NCI-H446 treated with DMSO at 0.1 percent for 48 hours (cell line): ENCODE measurements at places on chromosomes 2 and 18.

DNA sequence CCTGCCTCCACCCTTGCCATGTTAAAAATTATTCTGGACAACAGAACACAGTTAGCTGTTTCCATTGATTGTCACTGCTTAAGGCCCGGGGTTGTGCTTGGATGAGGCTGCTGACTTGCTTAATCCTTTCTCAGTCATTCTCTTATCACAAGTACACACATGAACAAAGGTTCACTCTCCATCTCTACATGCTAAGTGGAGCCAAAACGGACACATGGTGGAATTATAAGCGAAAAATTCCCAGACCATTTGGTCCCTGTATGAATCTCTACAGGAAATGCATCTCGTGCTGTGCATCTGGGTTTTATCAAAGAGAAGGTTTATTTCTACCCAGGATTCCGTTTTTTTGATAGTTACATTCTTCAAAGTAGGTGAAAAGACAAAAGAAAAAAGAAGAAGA, 177.5 kb upstream of the ETAA1 start:
- no peak for DNase-seq

DNA sequence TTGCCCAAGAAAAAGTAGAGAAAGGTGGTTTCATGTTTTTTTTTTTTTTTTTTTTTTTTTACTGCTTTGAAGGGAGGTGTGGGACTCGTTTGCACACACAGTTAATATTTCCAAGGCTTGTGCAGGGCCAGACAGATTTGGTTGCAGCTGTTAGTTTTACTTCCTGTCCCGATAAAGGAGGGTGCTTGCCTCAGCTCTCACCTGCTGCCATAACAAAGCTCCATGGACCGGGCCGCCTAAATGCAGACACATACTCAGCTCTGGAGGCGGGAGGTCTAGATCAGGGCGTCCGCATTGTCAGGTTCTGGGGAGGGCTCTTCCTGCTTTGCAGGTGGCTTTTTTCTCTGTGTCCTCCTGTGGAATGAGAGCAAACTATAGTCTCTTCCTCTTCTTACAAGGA, 69.9 kb downstream of the ODC1 start:
- no peak for DNase-seq

DNA sequence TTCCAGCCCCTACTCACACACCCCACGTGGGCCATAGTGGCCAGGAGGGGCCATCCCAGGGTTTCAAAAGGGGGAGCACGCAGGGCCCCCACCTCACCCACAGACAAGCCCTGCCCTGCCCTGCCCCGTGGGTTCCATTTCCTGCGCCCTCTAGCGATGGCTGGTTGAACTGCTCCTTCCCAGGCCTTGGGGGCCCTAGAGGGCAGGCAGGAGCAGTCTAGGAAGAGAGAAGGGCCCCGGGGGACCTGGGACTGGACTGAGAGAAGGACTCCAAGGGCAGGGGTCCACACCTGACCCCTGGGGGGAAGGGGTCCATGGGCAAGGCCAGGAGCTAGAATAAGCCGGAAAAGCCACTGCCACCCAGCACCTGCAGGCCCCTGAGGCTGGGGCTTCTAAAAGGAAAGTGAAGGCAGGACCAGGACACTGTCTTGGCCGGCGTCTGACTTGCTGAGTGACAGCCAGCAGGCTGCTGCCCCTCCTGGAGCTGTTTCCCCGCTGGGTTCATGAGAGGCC, 10.1 kb downstream of the CYP26B1 start:
- no peak for DNase-seq

DNA sequence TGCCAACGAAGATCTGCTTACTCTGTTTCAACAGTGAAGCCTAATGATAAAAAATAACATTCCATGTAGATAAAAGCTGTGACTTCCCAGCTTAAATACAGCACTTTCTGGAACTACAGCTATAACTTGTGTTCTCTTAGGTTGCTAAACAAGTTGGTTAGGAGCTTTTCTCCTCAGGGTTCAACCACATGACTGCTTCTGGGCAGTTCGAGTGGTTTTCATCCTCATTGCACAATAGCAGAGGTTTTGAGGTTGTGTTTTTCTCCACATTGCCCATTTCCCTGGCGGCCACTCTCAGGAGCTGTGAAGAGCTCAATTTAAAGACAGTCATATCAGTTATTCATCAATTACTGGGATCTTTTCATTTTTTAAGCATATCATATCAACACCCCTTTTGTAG, 102.2 kb upstream of the CYP1B1 start:
- DNase-seq: no peak

GRCh38 chr2:168237741-168238140, 9.7 kb downstream of the STK39 start:
- no peak for DNase-seq

DNA sequence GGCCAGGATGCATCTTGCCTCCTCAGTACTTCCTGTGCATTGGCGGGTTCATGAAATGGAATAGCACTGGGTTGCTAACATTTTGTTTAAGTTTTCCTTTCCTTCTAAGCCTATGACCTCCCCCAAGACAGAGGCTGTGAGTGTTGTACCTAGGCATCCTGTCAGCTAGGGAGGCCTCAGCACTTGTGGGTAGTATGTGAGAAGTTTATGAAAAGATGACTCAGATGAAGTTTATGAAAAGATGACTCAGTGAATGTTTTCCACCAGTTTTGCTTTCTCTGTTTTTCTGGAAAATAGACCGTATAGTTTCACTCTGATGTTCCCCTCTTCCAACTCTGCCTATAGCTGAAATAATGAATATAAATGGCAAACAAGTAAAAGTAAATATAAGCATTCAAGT, 412.9 kb downstream of the TMEM182 start:
- DNase-seq: no peak

GRCh38 chr2:47486841-47487497, 84.0 kb downstream of the MSH2 start:
- no peak for DNase-seq

- no peak for DNase-seq
These were observed 161.1 kb downstream of the EN1 start for GRCh38 chr2:118686346-118686745.

- DNase-seq: no peak
These were observed 357.6 kb downstream of the DSC3 start for GRCh38 chr18:30684825-30685481.

GRCh38 chr2:82007071-82007664, 1702.6 kb upstream of the LRRTM1 start:
- DNase-seq: no peak

- no peak for DNase-seq
These were observed 108.6 kb upstream of the GPC1 start for GRCh38 chr2:240326886-240327285.

DNA sequence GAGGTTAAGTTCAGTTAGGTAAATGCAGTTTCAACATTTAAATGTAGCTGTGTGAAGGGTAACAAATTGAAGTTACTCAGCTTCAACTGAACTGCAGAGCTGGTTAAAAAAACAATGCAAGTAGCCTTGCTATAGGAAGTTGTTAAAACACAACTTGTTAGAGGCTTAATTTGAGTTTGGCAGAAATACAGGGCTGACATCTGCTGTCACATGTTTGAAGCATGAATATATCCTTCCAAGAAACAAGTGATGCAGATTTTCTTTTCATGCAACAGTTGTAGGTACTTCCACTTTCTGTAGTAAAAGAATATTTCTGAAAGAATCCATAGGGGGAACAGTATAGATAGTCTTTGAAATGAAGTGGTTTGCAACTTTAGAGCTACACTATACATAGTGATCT, 208.7 kb upstream of the RASGRP3 start:
- peak; percentile 21 for DNase-seq

DNA sequence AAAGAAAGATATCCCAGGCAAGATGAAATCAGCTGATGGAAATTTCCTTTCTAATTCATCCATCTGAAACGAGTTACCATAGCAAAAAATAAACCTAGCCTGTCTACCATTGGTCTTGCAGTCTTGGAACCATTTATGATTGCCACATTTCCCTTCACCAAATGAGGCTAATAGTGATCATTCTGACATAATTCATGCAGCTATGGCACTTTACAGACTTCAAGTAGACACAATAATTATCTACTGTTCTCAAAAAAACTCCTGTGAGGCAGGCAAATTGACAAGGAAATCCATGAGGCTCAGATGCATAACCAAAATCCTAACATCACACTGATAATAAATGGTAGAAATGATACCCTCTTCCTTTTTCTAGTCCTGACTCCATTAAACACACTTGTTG, 1669.7 kb upstream of the LRRTM1 start:
- no peak for DNase-seq

DNA sequence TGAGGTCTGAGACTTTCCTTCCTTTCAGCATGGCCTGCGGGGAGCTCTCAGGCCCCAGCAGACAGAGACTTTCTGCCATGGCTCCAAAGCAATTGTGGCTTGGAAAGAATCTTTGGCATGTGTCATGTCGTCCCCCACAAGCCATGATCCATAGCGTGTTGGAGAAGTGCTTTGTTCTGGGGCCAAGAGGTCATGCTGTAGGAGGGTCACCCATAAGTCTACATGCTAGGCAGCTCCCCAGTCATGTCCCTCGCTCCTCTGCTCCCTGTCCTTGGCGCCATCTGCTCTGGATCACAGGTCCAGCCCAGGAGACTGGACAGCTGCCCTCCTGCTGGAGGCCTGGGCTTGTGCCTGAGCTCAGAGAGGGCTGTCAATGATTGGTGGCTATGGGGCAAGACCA, 78.8 kb upstream of the LCLAT1 start:
- no peak for DNase-seq

DNA sequence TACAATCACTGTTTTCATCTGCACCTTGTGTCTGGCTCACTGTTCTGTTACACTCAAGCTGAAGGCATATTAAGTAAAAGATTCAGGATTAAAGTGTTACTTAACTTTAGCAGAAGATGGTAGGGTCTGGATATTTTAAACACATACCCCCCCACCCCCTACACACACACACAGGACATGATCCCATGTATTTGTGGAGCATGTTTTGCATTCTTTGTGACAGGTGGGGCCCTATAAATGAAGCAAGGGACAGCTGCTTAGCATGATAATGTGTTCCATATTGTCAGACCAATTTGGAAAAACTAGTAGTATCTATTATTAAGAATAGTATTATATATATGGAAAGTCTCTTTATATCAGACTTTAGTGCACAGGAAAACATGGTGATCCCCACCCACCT, 335.2 kb upstream of the TNP1 start:
- DNase-seq: no peak

DNA sequence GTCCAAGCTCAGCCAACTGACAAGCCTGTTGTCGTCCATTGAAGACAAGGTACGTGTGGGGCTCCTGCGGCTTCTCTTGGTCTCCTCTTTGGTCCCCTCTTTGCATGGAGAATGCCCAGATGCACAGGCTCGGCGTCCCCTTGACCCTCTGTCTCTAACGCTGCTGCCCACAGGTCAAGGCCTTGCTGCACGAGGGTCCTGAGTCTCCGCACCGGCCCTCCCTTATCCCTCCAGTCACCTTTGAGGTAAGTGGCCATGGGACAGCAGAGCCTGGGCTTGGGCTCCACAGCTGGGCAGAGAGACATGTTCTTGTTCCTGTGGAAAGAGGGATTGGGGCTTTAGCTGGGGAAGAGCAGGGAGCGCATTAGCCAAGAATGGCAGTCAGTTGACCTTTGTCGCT, 86.1 kb downstream of the INPP5D start:
- DNase-seq: no peak

DNA sequence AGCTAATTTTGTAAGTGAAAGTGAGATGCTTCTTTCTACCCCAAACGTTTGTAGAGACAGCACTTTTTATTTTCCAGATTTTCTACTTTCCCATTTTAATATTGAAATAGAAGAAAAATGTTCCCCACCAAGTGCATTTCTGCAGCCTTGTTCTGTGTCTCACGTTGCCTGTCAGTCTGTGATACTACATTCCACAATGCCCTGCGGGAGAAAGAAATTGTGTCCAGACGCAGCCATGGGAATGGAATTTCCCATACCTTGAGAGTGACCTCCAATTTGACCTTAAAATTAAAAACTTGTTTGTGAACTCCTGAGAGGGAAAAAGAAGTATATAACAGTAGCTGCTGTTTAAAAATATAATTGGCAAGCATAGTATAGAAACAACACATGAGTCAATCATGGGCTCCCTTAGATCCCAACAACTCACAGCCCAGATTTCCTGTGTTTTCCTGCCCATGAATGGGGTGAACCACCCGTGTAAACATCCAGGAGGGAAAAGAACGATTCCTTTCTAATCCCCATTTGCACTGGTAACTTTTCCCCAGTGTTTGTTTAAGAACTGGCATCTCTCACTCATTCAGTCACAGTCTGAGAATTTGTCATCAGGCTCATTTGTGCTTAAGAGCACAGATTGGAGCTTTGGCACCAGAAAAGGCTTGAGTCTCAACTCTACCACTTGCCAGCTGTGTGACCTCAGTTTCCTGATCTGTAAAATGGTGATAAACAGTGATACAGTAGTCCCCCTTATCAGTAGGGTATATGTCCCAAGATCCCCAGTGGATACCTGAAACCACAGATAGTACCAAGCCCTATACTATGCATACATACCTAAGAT, 166.1 kb upstream of the ZNF521 start:
- DNase-seq: no peak

DNA sequence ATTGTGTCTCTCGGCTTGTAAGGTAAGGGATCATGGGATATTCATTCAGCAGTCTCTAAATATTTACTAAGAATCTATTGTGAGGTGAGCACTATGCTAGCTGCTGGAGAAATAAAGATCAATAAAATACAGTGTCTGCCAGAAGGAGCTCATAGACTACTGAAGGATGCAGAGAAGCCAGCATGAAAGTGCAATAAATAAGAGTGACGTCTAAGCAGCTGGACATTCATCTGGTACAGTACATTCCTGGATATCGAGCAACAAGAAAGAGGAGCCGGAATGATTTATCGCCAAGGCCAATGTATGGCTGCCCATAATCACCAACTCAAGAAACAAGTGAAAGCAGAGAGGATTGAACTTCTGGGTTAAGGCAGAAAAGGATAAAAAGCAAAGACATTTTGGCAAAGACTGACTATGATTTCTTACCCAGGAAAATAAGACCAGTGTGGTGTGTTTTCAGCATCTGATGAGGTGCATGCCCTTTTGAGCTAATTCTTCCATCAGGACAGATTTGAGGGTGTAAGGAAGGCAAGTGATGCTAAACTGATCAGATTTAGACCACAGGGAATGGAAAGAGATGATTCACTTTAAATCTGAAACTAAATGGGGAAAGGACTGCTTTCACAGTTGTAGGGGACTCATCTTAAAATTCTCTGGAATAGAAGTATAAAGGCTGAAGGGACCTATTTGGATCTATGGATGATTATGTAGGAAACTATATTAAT, 18.7 kb upstream of the LMAN1 start:
- no peak for DNase-seq

GRCh38 chr2:197804758-197805714, 643 bp downstream of the PLCL1 start:
- DNase-seq: no peak

DNA sequence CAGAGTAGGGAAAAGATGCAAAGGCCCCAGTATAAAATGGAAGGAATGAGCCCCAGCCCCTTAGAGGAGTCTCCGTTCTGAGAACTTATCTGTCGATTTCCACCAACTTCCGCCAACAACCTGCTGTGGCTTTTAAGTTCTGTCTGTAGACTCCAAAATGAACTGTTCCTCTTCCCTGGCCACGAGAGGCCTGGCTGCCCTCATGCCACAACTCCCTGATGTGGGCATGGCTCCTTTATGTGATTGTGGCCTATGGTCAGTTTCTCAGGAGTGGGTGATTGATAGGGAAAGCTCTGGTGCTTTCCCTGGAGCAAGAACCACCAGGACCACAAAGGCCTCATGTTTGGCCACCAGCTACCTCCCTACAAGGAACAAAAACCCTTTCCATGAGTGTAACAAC, 18.8 kb upstream of the CD207 start:
- no peak for DNase-seq
